ENCODE measurements at places on chromosomes 13 and 19.

- no peak for DNase-seq
These were observed 375.5 kb upstream of the SLITRK5 start for GRCh38 chr13:87295636-87296035.

GRCh38 chr13:70088926-70089325, 18.7 kb upstream of the ATXN8OS start:
- DNase-seq = no peak

GRCh38 chr19:24060687-24061356, 26.2 kb upstream of the ZNF254 start:
- no peak for DNase-seq

DNA sequence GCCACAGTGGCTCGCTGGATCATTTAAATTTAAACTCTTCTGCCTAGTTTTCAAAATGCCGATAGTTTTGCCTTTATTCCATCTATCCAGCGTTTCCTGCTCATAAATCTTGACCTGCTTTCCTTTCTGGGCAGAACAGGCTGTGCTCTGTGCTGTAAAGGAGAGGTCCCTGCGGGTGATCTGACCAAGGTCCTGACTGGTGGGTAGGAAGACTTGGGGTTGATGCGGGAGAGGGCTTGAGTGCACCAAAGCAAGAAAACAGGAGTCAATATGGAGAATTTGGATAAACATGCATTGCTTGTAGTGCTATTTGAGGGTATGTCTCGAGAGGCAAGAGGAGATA, 533.6 kb downstream of the MYO16 start:
- no peak for DNase-seq

GRCh38 chr13:73945871-73946270, 188.3 kb downstream of the KLF12 start:
- no peak for DNase-seq

DNA sequence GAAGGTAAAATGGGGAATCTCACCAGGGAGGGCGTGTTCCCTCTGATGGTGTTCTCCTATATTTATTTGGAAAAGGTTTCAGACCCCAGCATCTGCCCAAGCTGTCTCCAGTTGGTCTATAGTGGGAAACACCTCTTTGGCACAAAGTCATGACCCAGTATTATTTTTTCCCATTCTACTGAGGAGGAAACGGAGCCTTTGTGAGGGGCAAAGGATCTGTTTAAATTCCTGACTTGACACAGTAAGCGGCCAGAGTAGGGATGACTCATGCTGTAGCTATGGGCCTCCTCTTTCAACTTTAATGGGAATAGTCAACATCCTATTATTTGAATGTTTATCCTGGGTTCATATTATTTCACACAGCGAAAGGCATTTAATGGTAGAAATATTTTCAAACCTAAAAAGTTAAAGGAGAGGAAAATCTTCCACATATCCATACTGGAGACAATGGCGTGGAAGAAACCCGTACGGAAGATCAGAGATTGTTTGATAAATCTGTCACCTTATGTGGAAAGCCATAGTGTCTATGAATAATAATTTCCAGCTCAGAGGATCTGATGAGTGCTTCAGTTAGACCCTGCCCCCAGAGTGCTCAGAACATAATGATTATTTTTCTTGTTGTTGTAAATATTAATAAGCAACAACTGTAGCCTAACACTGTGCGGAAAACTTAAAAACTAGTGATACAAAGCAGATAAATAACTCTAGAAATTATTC, 126.0 kb downstream of the FOXO1 start:
- DNase-seq = no peak

DNA sequence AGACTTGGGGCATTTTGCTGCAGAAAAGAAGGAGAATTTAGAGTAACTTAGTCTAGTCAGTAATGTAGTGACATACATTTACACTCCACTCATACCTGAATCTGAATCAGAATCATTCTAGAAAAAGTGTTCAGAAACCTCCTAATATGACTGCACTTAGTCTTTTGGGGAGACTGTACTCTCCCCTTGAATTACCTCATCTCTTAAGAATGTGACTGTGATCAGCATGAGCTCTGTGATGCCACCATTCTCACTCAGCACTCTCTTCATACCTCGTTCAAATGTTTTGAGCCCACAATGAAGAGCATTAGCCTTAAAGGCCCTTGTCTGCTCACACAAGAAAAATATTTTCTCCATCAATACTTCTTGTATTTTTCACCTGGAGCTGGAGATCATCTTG, 229.4 kb downstream of the FGF14 start:
- no peak for DNase-seq

GRCh38 chr13:92038905-92039304, 640.5 kb downstream of the GPC5 start:
- DNase-seq = no peak

- DNase-seq = no peak
These were observed 44.0 kb upstream of the GAS6 start for GRCh38 chr13:113907635-113908617.

- no peak for DNase-seq
These were observed 8.3 kb upstream of the KCNN4 start for GRCh38 chr19:43789029-43789428.

DNA sequence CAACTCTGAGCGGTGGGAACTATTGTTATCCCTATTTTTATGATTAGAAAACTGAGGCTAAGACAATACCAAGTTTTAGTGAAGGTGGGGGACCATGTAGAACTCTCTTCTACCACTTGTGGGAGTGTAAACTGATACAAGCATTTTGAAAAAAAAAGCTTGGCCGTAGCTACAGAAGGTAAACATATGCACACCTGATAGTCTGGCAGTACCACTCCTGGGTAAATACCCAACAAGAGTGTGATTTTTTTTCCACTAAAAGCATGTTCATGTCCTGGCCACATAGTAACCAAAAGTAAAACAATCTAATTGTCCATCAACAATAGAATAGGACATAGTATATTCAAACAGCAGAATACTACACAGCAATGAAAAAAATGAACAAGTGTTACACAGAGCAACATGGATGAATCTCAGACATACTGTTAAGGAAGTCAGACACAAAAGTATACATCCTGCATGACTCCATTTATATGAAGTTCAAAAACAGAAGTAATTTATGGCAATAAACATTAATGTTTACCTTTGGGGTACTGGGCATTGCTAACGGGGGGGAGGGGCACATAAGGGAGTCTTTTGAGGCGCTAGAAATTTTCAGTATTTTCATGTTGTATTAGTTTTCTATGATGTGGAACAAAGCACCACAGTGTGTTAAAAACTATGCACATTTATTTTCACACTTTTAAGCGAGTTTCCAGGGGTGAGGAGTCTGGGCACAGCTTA, 6.4 kb upstream of the SPATA13 start:
- no peak for DNase-seq

GRCh38 chr19:10744253-10744798, 26.4 kb downstream of the DNM2 start:
- DNase-seq = no peak

DNA sequence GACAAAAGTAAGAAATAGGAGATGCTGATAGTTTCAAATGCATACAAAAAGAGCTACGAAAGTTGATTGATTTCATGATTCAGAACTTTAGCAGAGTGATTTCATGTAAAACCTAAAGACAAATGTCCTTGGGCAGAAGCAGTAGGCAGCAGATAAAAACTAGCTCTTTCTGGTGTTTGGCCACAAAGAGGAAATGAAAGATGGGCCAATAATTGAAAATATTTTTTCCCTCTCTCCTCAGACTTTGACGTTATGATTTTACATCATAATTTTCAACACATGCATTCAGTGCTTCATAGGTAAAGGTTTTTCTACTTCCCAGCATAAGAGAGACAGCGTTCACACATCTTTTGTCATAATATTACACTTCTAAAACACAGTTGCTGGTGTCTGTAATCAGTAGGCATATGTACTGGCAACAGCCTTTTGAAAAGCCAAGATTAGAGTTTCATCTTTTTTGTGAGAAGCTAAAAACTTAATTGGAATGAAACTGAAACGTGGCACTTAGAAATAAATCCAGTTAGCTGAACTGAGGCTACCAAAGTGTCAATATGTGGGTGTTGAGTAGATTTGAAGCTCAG, 9.3 kb downstream of the SCEL start:
- no peak for DNase-seq

DNA sequence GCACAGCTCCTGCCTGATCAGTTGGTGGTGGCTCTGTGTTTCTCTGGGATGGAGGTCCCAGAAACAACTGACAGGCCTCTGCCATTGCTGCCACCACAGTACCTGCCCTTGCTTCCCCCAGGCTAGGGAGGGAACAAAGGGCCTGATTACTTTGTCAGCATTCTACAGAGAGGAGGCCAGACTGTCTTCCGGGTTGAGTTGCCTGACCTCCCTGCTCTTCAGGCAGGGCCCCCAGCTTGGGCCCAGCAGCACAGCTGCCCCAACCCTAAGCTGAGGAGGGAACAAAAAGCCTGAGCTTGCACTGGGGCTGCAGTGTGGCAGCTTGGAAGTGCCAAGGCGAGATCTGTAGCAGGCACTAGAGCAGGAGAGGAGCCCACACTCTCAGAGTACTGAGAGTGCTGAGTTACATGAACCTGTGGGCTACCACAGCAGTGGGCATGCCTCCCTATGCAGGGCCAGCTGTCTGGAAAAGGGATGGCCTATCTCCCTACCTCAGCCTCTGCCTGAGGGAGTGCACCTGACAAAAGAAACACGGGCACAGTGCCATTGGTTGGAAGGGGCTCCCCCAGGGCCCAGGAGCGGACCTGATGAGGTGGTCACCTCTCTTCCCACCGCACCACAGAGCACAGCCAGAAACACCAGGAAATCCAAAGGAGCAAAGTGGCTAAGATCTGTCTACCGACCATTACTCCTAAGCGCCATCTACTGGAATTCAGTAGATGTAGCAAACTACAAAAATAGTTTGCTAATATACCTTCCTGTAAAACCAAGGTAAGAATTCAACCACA, 24.4 kb downstream of the SLC25A15 start:
- DNase-seq = no peak

DNA sequence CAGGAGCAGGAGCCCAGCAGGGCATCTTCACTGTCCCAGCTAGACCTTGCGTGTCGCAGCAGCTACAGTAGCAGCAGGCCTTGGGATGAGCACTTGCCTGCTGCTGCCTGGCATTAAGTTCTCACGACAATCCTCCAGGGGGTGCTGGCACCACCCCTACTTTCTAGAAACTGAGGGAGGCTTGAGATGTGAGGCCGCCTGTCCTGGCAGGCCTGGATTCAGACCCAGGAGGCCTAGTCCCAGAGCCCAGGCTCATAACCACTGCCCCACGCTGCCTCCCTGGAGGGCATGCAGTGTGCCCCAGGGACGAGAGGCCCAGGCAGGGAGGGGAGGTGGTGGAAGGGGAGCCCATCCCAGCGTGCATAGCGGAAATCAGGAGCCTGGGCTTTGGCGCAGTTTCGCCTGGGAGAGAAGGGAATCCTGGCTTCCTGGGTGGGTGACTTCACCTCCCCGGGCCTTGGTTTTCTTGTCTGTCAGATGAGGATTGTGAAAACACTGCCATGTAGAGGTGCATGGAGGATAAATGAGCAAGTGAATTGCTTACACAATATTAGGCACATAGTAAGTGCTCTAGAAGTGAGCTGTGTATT, 26.1 kb downstream of the PPP5C start:
- no peak for DNase-seq

DNA sequence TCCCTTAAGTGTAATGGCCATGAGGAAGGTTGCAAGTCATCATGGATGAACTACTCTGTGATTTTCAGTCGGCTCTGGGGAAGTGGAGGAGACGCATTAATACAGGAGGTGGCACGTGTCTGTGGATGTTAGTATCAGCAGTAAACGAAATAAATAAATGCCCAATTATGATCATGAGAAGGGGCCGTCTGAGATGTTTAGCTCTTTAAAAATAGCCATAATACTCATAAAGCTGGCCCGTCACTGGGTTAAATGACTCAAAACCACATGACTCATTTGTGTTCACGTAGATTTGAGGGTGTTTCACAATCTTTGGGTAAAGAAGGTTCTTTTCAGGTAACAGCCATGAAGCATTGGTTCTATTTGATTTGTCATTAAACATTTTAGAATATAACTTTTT, 620.6 kb downstream of the GPC6 start:
- no peak for DNase-seq

DNA sequence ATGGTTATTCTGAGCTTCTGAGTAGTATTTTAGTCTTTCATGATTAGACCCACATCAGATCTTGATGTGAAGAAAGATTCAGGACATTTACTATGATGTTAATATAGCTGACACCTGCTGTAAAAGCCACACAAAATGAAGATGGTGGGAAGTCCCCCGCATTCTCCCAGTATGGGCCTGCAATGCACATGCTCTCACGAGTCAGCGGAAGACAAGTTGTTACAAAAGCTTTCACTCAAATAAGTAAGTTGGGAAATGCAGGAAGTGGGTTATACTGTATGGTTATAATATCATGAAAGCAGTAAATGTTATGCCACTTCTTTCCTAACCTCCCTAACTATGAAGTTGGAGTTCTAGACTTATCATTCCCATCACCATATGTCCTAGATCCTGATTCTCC, 171.9 kb downstream of the KLF5 start:
- DNase-seq = no peak
